Activated CD8-positive, alpha-beta memory T cell treated with anti-CD3 and anti-CD28 coated beads for 48 hours (primary cell): ENCODE measurements at places on chromosomes 16 and 17.

DNA sequence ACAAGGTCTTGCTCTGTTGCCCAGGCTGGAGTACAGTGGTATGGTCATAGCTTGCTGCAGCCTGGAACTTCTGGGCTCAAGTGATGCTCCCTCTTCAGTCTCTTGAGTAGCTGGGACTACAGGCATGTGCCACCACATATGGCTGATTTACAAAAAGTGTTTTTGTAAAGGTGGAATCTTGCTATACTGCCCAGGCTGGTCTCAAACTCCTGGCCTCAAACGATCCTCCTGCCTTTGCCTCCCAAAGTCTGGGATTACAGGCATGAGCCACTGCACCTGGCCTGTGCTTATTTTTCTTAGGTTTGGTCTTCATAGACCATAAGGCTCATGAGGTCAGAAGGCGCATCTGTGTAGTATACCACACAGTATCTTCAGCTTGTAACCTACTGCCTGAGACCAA is 5.3 kb downstream of the CLEC19A start:
- no peak for DNase-seq

DNA sequence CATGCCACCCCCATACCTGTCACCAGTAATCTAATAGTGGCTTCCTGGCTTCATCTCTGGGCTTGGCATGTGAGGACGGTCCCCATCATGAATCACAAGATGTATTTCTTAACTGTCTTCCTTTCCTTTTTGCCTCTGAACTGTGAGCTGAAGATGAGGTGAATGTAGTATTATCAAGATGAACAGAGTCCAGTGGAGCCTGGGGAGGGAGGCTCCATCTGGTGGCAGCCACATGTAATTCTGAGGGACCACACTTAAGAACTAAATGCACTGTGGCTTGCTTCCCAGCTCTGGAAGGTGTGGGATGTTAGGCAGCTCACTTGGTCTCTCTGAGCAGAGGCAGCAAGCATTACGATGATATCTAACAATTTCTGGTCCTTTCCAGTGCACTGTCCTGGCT is 354.9 kb upstream of the ASIC2 start:
- no peak for DNase-seq

GRCh38 chr17:37133136-37133535 is 184.4 kb downstream of the AATF start:
- no peak for DNase-seq

- no peak for DNase-seq
Measured at GRCh38 chr17:31386542-31387075, 4.9 kb upstream of the RAB11FIP4 start.

DNA sequence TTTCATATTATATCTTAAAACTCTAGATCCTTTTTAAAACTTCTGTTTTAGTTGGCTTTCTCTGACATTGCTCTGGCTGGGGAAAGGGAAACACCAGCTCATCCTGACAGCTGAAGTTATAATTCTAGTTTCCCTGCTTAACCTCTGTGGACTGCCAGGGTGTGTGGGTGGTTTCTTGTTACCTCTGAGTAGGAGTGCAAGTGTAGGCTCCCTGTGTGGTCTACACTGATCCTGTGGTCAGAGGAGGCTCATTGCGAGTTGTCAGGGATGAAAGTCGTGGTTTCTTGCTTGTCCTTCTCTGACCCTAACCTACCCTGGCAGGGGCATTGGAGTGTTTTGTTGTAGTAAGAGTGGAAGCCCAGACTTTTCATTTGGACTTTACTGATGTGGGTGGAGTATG is 221.0 kb downstream of the UTP18 start:
- no peak for DNase-seq

GRCh38 chr17:17552351-17553216 is 38.9 kb downstream of the PEMT start:
- no peak for DNase-seq

- no peak for DNase-seq
Measured at GRCh38 chr17:43465049-43465448, 18.7 kb upstream of the DHX8 start.

DNA sequence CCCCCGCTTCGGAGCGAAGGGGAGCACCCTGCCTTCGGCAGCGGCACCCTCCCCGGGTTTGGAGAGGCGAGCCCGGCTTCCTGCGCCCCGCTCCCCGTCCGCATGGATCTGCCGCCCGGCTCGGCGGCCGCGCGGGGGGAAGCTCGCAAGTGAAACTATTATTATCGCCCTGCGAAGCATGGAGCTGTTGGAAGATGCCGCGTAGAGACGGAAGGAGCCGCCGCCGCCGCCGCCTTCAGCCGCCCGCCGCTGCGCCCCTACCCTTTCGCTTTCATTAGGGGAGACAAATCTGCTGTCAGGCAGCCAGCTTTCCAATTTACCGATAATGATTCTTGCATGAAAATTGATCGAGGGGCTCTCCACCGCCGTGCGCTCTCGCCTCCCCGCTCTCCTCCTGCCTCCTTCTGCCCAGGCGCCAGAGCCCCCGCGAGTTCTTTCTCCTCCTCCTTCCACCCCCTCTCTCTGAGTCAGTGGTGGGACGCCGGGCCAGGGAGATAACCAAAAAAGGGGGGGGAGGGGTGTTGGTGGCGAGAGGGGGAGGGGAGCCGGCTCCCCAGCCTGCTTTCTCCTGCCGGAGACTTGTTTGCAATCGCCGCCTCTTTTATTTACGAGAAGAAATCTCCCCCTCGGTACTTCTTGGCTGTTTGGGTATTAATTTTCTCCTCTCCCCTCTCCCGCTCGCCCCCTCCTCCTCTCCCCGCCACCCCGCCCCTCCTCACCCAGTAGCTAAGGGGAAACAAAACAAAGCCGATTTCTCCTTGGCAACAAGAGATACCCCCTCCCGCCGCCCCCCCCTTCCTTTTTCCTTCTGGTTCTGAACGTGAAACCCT is 58.0 kb upstream of the GSE1 start:
- peak; percentile 43 for DNase-seq
